ENCODE measurements at places on chromosomes 16 and 17.

GRCh38 chr17:56231693-56232092 lies 78.4 kb downstream of the ANKFN1 start:
- no peak for DNase-seq

- no peak for DNase-seq
Observed at GRCh38 chr17:49906531-49907136, 58.8 kb upstream of the TAC4 start.

GRCh38 chr16:31130899-31131298 lies 4.6 kb downstream of the PRSS8 start:
- DNase-seq = no peak

- DNase-seq = no peak
Observed at GRCh38 chr17:76543482-76543825, 3.6 kb downstream of the PRCD start.

DNA sequence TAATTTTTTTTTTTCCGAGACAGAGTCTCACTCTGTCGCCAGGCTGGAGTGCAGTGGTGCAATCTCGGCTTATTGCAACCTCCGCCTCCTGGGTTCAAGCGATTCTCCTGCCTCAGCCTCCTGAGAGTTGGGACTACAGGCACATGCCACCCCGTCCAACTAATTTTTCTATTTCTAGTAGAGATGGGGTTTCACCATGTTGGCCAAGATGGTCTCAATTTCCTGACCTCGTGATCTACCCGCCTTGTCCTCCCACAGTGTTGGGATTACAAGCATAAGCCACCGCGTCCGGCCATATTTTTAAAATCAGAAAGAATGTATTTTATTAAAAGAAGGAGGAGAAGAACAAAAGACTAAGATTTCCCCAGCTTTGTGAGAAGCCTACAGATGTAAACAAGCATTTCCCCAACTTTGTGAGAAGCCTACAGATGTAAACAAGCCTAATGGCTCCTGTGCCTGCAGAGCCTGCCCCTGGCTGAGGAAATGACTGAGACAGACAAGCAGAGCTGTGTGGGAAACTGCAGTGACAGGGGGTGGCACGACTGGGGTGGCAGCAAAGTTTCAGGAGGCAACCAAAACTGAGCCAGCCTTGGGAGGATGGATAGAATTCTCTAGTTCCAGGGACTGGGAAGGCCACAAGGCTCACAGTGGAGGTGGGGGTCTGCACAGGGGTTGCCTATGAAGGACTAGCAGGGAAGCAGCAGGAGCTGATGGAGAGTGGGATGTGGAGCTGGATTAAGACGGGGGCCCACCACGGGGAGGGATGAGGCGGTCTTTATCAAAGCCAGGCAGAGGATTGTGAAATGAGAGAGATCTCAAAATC lies 22.9 kb downstream of the TOP3A start:
- no peak for DNase-seq

- DNase-seq = no peak
Observed at GRCh38 chr16:85027958-85028684, 526 bp downstream of the KIAA0513 start.

DNA sequence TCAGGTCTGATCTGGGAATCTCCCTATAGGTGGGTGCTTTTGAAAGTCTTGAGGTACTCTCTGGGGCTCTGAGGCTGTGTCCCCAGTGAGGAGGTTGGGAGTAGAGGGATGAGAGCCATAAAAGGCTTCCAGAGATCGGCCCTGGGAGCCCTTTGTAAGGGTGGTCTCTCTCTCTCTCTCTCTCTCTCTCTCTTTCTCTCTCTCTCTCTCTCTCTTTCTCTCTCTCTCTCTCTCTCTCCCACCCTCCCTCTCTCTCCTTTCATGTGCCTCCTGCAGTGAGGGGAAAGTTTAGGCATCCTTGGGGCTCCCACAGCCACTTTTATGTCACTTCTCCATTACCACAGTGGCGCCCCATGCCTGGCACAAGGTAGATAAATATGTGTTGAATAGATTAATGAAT lies 271.3 kb upstream of the N4BP1 start:
- DNase-seq = no peak

- no peak for DNase-seq
Observed at GRCh38 chr16:31215287-31216162, 1.4 kb downstream of the PYDC1 start.

- DNase-seq = no peak
Observed at GRCh38 chr17:49931416-49932137, 37.4 kb upstream of the DLX4 start.

DNA sequence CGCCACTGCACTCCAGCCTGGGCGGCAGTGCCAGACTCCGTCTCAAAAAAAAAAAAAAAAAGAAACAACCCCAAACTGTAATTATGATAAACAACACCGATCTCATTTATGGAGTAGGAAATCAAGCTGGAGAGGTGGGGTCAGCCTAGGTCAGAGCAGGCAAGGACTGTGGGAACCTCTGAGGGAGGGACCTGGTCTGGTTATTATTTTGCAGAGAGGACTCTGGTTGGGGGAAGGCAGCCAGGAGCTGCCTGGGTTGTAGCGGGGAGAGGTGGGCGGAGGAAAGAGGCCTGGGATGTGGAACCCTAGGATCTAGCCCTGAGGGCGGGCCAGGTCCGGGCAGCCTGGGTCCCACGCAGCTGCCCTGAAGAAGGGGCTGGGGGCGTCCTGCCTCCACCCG lies 10.9 kb upstream of the HS3ST6 start:
- no peak for DNase-seq

DNA sequence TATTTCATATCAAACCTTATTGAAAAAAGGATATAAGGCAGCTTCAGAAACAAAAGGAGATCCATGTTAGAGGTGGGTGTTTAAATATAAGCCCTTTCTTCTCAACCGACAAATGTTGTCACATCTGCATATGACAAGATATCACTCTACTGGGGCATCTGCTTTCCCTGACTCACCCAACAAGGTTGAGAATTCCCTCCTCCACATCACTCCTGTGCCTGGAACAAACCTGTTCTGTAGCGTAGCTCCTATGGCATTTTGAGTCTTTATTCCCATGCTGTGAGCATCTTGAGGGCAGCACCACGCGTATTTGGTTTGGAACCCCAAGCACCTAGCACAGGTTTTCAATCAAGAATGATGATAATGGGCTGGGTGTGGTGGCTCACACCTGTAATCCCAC lies 59.4 kb upstream of the ZFHX3 start:
- DNase-seq = no peak

DNA sequence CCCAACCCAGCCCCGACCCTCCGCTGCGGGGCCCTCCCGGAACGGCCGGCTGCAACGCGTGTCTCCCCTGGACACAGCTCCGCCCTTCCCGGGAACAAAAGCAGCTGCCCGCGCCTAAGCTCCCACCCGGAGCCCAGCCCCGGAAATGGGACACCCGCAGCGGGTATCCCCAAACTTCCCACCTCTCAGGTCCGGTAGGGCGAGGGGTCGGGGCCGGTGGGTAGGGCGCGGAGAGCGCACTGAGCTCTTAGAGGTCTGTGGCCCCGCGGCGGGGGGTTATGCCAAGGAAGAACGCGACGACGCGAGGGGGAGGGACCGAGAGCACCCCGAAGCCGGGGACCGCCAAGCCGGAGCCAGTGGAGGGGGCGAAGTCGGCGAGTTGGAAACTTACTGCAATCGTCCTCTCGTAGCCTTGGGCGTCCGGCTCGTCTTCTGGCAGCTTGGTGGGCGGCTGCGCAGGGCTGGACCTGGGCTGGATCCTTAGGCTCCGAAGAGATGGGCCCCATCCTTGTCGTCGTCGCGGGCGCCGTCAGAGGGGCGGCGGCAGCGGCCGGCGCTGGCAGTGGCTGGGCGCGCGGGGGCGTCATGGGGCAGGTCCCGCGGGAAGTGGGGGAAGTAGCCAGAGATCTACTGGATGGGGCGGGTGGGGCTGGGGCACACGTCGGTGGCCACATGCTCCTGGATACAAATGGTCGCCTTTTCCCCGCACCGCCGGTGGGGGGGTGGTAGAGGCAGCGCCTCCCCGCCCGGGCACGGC lies 6.9 kb downstream of the USP6 start:
- DNase-seq = no peak

GRCh38 chr17:36993227-36993626 lies 44.5 kb downstream of the AATF start:
- no peak for DNase-seq

GRCh38 chr17:81387100-81388090 lies 7.9 kb upstream of the BAHCC1 start:
- peak; percentile 42 for DNase-seq

DNA sequence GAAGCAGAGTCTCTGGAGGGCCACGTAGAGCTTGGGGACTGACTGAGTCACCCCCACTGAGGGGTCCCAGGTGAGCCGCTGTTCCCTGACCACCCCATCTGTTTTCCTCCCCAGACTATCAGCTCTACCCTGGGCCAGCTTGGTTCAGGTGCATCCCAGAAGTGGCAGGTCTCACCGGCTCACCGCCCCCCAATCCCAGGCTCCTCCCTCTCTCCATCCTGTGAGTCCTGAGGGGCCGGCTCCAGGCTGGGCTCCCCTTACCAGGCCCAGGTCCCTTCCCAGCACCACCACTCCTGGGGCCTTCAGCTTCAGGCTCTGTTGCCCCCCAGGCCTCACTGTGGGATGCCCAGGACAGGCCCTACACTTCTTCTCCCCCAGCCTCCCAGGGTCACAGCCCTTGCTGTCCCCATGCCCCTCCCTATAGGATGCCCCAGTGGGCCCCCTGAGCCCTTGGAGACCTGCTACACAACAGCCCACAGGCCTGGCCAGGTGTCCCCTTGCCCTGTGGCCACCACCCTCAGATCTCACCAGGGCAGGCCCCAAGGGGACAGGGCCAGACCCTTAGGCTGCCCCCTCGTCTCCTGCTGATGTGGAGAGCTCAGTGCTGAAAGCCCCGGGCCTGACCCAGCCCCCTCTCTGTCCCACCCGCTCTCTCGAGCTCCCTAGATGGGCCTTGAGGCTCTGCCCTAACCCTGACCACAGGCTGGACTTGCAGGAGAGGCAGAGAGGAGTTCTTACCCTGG lies 40.4 kb downstream of the TNFRSF13B start:
- no peak for DNase-seq

GRCh38 chr16:23406546-23407240 lies 46.3 kb downstream of the COG7 start:
- no peak for DNase-seq

DNA sequence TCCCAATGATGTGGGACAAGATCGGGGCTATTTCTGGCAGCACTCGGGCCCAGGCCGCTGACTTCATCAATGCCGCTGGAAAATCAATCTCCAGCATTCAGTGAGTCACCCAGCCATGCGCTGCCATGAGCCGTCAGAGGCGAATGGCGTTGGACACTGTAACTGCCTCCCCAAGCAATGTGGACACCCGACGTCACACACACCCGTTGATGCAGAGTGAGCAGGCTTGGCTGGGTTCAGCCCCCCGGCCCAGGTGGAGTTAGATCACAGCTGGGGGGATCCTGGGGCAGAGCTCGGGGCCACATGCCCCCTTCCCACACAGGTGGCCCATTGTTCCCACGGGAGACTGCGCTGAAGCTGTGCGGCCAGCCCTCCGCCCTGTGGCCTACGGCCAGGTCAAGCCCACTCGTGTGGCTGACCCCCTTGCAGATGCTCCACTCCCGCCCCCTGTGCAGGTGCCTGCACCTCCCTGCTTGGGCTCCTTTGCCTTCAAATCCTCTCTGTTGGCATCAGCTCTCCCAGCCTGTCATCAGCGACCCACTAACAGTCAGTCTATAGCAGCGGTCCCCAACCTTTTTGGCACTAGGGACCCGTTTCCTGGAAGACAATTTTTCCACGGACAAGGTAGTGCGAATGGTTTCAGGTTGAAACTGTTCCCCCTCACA lies 89.9 kb downstream of the TBC1D16 start:
- DNase-seq = no peak

DNA sequence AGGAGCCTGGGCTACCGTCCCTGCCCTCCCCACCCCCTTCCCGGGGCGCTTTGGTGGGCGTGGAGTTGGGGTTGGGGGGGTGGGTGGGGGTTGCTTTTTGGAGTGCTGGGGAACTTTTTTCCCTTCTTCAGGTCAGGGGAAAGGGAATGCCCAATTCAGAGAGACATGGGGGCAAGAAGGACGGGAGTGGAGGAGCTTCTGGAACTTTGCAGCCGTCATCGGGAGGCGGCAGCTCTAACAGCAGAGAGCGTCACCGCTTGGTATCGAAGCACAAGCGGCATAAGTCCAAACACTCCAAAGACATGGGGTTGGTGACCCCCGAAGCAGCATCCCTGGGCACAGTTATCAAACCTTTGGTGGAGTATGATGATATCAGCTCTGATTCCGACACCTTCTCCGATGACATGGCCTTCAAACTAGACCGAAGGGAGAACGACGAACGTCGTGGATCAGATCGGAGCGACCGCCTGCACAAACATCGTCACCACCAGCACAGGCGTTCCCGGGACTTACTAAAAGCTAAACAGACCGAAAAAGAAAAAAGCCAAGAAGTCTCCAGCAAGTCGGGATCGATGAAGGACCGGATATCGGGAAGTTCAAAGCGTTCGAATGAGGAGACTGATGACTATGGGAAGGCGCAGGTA lies 762 bp downstream of the CDK12 start:
- no peak for DNase-seq

DNA sequence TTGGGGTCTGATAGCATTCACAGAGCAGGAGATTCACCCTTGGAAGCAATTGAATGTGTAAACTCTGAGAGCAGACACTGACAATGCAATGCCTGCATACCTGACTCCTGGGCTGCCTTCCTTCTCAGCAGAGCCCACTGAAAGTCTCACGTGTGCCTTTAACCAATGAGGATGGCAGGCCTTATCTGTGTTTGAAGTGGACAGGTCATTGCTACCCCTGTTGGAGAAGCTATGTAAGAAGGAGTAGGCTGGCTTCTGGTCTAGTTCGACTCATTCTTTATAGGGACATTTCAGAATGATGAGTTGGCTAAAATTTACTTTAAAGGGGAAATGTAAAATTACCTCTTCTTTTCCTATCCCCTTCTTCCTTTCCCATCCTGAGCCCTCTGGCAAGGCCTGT lies 446.3 kb downstream of the SLC39A11 start:
- no peak for DNase-seq

- no peak for DNase-seq
Observed at GRCh38 chr16:23330161-23330560, 28.1 kb downstream of the SCNN1B start.

DNA sequence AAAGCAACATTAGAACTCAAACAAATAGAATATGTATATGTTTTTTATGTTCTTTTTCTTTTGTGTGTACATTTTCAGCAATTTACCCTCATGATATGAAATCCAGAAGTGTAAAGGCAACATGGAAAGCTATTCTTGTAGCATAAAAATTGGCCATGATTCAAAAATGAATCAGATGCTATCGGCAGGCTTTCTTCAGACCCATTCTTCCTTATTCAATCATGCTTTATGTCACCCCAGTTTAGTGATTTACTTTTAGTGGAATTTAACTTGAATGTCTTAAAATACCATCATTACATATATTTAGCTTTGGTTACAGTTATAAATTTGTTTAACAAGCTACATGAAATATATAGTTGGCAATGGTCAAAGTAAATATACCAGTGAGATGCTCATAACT lies 21.4 kb upstream of the SMIM36 start:
- no peak for DNase-seq

DNA sequence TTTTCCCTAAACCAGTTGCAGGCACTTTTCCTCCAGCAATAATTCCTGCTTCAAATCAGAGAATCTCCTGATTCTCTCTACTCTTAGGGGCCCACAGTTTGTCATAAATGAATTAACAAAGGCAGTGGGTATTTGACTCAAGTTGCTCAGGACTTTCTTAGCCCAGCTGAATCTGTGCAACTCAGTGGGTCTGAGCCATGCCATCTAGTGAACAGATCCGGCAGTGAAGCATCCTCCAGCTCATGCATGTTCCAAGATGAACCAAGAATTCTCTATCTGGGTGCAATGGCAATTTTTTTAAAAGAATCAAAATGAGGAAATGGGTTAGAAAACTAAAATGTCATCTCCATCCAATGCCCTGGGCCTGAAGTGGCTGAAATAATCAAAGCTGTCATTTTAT lies 575.2 kb upstream of the CDH11 start:
- DNase-seq = no peak

- no peak for DNase-seq
Observed at GRCh38 chr17:45914047-45914717, 19.8 kb downstream of the MAPT start.

Measured in activated CD4-positive, alpha-beta T cell treated with anti-CD3 and anti-CD28 coated beads, Interleukin-2, amount 50 U/mL, for 24 hours (primary cell).